ENCODE measurements at places on chromosomes 3 and 15. TPM values are rescaled to one million over a fixed set of nuclear protein-coding genes. Genes with fewer than 3 reads are reported as not detected.

The C3orf49 gene
- total RNA-seq: not detected

The GHSR gene
- total RNA-seq: not detected

The ZNF774 gene
- 1.2 TPM for total RNA-seq

The GOLGA6A gene
- not detected for total RNA-seq

The A4GNT gene
- total RNA-seq: not detected

The TMOD2 gene
- 41.9 TPM for total RNA-seq

The CGNL1 gene
- 37.0 TPM for total RNA-seq

The CHRNA5 gene
- 3.6 TPM for total RNA-seq

The CSTA gene
- not detected for total RNA-seq

The TTC21A gene
- total RNA-seq: 1.4 TPM

The SCN5A gene
- total RNA-seq: 9.8 TPM

The ZNF501 gene
- total RNA-seq: 4.2 TPM

The LRRC34 gene
- total RNA-seq: 2.2 TPM

The SLC22A13 gene
- 0.09 TPM for total RNA-seq

The GABRR3 gene
- not detected for total RNA-seq

The FBXO40 gene
- not detected for total RNA-seq

The LTK gene
- total RNA-seq: 0.09 TPM

The SPATA12 gene
- total RNA-seq: 0.52 TPM

The CCDC33 gene
- total RNA-seq: not detected

The SCN11A gene
- total RNA-seq: 0.09 TPM

The GABRG3 gene
- total RNA-seq: not detected

The TTC23 gene
- 7.9 TPM for total RNA-seq

The GNAT1 gene
- not detected for total RNA-seq

The AHSG gene
- total RNA-seq: 0.09 TPM

The CASR gene
- not detected for total RNA-seq

The CADM2 gene
- 0.22 TPM for total RNA-seq

The CCR8 gene
- not detected for total RNA-seq

The CSPG4 gene
- total RNA-seq: 1.4 TPM

The CCDC54 gene
- total RNA-seq: not detected

The CCDC14 gene
- 6.7 TPM for total RNA-seq

The NUP210 gene
- 0.22 TPM for total RNA-seq

The RPL29 gene
- total RNA-seq: 1,174 TPM

The ERICH6 gene
- 0.09 TPM for total RNA-seq

The NKTR gene
- 62.1 TPM for total RNA-seq

The AADACL2 gene
- total RNA-seq: not detected

The SLC24A5 gene
- total RNA-seq: not detected

The PLA2G4B gene
- total RNA-seq: 1.8 TPM

The SPRED1 gene
- total RNA-seq: 20.2 TPM

The DAZL gene
- not detected for total RNA-seq

The MELTF gene
- 0.60 TPM for total RNA-seq

The CTNNB1 gene
- 1,899 TPM for total RNA-seq

The C3orf20 gene
- total RNA-seq: under 0.01 TPM

The PAQR5 gene
- not detected for total RNA-seq

The UROC1 gene
- total RNA-seq: under 0.01 TPM

The COL6A5 gene
- not detected for total RNA-seq

The ZNF860 gene
- 1.5 TPM for total RNA-seq

The TARS3 gene
- 9.9 TPM for total RNA-seq

The SHQ1 gene
- 14.5 TPM for total RNA-seq

The KCNAB1 gene
- not detected for total RNA-seq

The GOLGA8M gene
- 1.2 TPM for total RNA-seq
